WERI-Rb-1 (cell line): ENCODE measurements at places on chromosomes 4 and X.

DNA sequence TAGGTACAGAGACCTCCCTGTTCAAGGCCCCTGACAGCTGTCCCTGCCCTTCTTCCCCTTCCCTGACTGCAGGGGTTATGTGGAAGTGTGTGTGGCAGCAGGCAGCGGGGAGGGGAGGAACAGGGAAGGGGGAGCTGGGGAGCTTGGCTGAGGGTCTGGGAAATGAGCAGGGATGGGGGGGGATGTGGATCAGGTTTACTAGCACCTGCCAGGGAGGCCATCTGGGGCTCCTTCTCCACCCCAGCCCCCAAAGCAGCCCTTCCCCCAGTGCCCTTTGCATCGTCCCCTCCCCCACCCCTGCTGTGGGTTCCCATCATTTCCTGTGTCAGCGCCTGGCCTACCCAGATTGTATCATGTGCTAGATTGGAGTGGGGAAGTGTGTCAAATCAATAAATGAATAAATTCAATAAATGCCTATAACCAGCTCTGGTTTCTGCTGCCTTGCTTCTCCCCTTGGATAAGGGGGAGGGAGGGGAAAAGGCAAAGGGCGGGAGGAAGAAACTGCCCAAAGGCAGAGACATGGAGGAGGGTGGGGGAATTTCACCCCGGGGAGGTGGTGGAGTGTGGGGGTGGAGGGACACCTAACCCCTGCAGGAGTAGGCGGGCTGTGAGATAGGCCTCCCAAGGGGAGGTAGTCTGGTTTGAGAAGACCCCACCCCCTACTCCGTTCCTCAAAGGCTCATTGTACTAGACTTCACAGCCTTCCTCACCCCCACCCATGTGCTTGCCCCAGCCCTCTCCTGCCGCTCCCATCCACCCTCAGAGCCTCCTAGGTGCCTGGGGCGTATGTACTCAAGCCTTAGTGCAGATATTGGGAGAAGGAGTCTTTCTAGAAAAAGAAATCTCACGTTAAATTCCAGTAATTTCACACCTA, 3.2 kb downstream of the CXorf65 start:
- DNase-seq = peak; percentile 75

DNA sequence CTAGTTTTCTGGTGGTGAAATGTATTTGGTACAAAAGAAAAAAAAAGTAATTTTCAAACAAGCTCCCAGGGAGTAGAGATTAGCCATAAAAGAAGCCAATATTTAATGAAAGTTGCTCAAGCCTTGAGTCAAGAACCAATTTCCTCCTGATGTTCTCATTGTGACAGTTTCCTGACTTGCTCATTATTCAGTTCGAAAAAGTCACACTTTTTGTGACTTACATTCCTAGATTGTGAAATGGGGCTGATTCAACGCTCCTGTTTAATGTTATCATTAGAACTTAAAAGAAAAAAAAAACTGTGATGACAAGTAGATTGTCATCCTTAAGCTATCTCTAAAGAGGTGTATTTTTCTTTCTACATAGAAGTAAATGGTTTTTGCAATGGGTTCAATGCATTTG, 122.6 kb upstream of the BMPR1B start:
- no peak for DNase-seq

DNA sequence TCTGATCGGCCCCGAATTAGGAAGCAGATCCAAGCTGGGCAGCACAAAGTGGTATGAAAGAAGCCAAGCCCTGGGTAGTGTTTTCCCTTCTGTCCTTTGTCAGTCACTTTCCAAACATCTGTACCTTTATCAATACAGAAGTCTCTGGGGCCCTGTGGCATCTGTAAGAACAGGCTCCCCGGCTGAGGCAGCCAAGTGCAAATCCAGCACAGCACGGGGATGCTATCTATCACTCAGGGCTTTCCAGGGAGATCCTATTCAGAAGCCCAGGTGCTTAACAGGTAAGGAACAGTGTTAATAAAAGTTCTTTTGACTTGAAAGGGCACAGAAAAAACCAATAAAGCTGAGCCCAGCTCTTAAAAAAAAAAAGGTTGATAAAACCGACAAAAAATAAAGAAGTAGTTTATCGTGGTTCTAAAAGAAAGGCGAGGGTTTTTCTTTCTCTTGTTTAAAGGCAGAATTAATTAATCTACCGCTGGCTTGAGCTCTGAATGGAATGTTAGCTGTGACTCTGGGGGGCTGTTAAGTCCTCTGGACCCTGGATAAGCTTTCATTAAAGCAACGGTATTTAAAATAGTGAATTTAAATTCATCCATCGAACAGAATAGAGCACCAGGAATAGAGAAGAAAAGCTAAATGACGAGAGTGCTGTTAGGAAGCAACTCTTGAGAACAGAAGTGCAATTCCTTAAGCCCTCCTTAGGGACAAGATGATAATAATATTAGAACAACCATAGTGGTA, 119.1 kb upstream of the GATB start:
- DNase-seq = no peak

DNA sequence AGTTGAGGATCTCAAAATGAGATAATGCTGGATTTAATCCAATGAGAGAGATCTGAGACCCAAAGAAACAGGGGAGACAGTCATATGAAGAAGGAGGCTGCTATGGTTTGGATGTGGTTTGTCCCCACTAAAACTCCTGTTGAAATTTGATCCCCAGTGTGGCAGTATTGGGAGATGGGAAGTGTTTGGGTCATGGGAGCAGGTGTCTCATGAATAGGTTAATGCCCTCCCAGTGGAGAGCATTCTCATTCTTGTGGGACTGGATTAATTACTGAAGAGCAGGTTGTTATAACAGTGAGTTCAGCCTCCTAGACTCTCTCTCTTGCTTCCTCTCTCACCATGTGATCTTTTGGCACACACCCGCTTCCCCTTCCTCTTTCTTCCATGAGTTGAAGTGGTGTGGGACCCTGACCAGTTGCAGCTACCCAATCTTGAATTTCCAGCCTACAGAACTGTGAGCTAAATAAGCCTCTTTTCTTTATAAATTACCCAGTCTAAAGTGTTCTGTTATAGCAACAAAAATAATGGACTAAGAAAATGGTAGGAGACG, 70.3 kb downstream of the PPEF2 start:
- no peak for DNase-seq

- DNase-seq = no peak
Measured at GRCh38 chrX:97026406-97026805, 142.7 kb downstream of the RPA4 start.

- no peak for DNase-seq
Measured at GRCh38 chrX:137748827-137749226, 182.9 kb downstream of the ZIC3 start.

- DNase-seq = no peak
Measured at GRCh38 chrX:41529221-41529620, 82.1 kb downstream of the NYX start.

- peak; percentile 35 for DNase-seq
Measured at GRCh38 chrX:103607364-103608305, at the start of gene TCEAL3. Gene TCEAL3 (plus strand): TSS chrX:103607963. CDS start chrX:103609065, 1,102 bp downstream.

- DNase-seq = no peak
Measured at GRCh38 chr4:127560755-127561154, 72.0 kb upstream of the INTU start.

DNA sequence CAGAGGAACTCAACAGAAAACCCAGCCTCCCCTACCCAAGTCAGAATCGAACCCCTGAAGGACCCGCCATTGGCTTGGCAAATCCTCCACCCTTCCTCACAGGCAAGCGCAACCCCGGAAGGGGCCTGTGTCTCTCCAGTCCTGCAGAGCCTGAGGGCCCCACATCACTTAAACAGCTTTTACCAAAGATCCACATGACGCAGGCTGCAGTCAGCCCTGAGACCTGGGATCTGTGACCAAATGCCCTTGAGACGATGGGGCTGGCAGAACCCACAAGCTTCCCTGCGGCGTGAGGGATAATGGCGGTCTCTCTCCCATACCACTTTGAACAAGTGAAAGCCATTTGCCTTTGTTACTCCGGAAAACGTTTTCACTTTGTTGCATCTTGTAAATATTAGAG, 54.9 kb downstream of the ACOX3 start:
- DNase-seq = no peak

DNA sequence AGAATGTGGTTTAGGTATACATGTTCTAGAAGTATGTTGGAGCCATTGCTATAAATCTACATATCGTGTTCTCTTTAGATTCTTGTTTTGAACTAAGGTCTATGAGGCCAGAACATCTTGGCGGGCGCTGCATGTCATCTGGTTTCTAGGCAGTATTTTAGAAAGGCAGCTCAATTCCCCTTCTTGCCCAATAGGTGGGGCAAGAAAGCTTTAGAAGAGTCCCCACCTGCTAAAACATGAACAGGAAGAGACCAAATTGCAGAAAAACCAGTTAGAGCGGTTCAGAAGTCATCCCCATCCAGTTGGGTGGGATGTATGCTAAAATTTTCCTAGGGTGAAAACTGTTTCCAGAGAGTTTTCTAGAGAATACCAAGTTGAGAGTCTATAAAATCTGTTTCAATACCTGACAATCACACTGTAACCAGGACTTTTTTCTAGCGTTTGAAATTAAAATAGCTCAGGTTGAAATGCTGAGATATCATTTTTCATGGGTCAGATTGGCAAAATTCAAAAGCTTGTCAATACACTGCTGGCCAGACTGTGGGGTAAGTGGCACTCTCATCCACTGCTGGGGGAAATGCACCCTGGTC, 17.5 kb upstream of the SH3KBP1 start:
- DNase-seq = peak; percentile 17

GRCh38 chr4:81214881-81215868, at the start of gene PRKG2:
Gene PRKG2 (minus strand): TSS chr4:81215222. CDS start chr4:81205047, 10,175 bp downstream.
- DNase-seq = peak; percentile 58

GRCh38 chrX:152072236-152072635, 66.1 kb downstream of the MAGEA10 start:
- no peak for DNase-seq

DNA sequence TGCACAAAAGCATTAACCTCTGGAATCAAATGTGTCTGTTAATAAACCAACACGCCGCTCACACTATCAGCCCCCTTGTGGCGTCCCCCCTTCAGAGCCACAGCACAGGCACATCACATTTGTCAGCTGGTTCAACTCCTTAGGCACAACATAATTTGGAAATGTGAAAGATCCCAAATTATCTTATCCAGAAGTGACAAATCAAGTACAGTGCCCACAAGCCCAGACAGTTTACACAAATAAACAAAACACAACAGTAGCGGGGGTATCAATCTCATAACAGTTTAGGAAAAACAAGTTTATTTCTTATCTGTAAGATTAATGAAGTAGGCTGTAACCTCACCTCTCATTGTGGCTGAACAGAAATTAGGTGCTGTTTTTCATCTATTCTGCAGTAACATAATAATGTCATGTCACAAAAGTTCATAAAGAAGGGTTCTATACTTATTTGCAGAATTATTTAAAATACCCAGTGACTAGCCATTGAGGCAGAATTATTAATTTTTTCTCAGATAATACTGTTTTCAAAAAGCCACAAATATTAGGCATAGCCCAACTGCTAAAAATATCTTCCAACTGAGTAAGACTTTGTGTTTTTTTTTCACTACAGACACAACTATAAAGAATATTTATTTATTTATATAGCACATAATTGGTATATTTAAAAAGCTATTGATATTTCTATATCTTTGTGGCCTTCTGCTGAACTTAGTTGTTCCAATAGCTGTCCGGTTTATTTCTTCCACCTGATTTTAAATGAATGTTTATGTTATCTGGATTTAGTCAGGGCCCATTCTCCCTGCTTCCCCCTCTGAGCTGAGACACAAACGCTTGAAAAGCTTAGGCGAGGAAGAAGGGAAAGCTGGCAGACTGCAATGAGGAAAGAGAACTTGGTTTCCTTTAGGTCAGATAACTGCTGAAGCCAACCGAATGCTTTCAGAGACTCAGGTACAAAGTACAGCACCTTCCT, 214.7 kb downstream of the QDPR start:
- no peak for DNase-seq

DNA sequence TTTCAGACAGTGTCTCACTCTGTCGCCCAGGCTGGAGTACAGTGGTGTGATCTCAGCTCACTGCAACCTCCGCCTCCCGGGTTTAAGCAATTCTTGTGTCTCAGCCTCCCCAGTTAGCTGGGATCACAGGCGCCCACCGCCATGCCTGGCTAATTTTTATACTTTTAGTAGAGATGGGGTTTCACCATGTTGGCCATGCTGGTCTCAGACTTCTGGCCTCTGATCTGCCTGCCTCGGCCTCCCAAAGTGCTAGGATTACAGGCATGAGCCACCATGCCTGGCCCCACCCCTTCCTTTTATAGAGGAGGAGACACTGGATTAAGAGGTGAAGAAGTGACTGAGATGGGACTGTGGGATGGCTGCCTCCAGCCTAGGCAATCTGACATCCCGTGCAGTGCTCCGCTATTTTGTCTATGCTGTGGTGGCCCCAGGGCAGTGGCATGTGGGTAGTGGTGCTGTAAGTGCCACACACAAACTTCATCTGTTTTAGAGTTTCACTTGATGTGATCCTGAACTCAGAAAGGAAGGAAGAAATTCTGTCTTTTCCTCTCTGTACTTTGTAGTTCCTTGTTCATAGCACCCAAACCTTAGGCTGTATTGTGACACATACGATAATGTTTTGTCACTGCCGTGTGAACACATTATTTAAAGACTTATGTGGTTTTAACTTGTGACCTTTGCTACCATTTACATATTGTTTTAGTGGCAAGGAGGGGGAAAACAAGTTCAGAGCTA, 48.9 kb downstream of the FNIP2 start:
- no peak for DNase-seq

- peak; percentile 15 for DNase-seq
Measured at GRCh38 chr4:107304699-107305286, 268.7 kb upstream of the DKK2 start.

- DNase-seq = no peak
Measured at GRCh38 chr4:171334549-171334948, 478.7 kb upstream of the GALNTL6 start.

DNA sequence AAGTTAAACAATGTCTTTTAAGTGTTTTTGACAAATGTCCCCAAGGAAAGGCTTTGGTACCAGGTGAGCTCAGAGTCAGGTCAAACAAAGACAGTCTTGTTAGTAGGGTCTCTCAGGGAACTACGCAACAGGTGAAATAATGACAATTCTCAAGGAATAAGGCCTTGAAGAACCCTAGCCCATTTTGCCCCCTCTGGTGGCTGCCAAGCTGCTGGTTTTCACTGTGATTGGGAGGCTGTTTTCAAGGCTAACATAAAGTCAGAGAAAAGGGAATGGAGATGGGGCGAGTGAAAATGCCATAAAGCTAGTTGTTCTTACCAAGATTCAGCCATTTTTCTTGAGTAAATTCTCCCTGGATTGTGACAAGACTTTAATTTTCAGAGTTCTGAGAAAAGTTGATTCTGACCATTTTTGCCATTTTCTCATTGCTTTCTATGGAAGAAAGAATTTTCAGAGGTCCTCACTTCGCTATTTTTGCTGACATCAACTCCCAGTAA, 58.7 kb downstream of the RWDD4 start:
- no peak for DNase-seq

- no peak for DNase-seq
Measured at GRCh38 chr4:83388313-83388676, 53.6 kb upstream of the HPSE start.

DNA sequence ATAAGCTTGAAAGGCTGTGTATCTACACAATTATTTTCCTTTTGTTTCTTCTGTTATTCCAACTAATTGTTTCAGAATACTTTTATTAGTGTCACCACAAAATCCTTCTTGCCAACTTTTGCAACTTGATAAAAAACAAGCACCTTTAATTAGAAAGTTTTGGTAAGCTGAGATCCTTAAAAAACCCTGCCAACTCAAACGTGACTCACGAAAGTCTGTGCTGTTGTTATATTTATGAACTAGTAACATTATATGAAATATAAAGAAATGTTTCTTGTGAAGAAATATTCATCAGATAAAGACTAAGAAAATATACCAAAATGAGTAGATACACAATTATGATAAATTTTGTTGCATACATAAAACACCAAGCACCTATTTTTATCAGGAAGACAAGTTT, 49.0 kb downstream of the HUWE1 start:
- no peak for DNase-seq

GRCh38 chrX:111098874-111099273, 2.9 kb downstream of the PAK3 start:
- peak; percentile 79 for DNase-seq

GRCh38 chr4:79687006-79687405, 279.0 kb upstream of the GK2 start:
- no peak for DNase-seq
